NCI-H2081 treated with DMSO at 0.1 percent for 48 hours (cell line): ENCODE measurements at places on chromosomes 6 and 20.

GRCh38 chr6:16136621-16137450 lies 8.0 kb downstream of the MYLIP start:
- no peak for DNase-seq

- DNase-seq = no peak
Measured at GRCh38 chr6:155599561-155599960, 143.9 kb upstream of the NOX3 start.

- no peak for DNase-seq
Measured at GRCh38 chr6:151374036-151374683, 17.2 kb downstream of the ZBTB2 start.

DNA sequence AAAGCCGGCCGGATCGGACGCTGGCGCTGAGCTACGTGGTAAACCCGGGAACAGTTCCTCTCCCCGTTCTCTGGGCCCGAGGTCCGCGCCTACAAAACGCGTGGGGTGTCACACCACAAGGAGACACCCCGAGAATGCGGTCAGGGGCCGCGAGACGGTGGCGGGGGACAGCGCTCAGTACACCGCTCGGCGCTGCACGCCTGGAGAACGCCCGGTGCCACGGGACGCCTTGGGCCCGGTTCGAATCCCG lies 670 bp downstream of the NCOA5 start:
- DNase-seq = no peak

DNA sequence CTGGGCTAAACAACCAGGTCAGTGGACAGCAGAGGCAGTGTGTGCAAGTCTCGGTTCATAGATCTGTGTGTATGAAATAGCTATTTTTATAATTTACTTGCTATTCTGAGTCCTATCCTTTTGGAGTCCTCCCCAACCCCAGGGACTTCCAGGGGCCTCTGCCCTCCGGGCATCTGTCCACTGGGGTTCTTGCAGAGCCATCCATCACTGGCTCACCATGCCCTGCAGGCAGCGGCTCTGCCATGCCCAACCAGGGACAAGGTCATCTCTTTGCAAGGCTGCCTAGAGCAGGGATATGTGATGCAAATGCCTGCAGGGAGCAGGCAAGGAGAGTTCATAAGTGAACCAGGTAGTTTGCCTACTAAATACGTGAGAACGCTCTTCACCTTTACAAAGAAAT lies 10.5 kb upstream of the BEND3 start:
- DNase-seq = no peak

GRCh38 chr6:39309942-39310531 lies 4.2 kb downstream of the KCNK17 start:
- DNase-seq = no peak

- DNase-seq = no peak
Measured at GRCh38 chr6:169454204-169454871, 200.7 kb upstream of the THBS2 start.

DNA sequence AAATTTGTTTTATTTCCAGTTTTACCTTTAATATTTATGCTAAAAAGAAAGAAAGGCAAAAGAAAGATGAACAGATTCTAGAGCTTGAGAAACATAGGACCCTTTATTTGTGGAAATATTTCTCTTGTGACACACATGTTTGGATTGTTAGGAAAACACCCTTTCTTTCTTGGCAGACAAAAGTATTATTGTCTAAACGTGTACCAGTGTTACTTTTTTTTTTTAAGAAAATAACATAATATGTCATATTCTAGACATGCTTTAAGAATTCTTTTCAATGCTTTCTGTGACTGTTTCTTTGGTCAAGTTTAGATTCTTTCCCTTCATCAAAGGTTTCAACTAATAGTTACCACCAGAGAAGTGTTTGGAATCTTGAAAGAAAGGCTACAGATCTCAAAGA lies 183.4 kb upstream of the CNR1 start:
- DNase-seq = no peak

GRCh38 chr6:26493258-26493657 lies 6.8 kb upstream of the BTN1A1 start:
- no peak for DNase-seq

GRCh38 chr6:12802440-12802839 lies 85.9 kb downstream of the PHACTR1 start:
- no peak for DNase-seq

- DNase-seq = no peak
Measured at GRCh38 chr6:113825781-113826180, 31.4 kb upstream of the MARCKS start.

DNA sequence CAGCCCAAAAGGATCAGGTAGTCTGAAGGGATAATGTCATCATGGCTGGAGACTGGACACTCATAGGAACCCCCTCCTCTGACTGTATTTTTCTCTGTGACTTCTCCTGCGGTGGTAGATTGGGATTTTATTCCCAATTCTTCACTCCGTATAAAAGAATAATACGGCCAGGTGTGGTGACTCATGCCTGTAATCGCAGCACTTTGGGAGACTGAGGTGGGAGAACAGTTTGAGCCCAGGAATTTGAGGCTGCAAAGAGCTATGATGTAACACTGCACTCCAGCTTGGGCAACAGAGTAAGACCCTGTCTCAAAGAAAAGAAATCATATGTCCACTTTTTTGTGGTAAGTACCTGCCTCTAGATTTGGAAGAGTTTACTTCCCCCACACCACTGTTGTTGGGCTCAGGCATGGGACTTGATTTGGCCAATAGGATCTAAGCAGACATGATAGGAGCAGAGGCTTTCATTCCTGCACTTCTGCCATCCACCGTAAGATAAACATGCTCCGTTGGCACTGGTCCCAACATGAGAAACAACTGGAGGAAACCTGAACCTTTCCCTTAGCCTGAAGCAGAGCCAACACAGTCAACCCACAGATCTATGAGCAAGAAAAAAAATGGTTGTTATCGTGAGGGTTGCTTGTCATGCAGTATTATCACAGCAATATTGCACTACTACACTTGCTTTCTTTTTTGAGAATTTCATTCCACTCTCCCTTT lies 82.0 kb downstream of the JPH2 start:
- no peak for DNase-seq

- no peak for DNase-seq
Measured at GRCh38 chr6:140230282-140230681, 855.8 kb upstream of the CITED2 start.

GRCh38 chr6:35025232-35026188 lies 115.6 kb downstream of the TCP11 start:
- DNase-seq = no peak

GRCh38 chr6:13358511-13358910 lies 30.2 kb upstream of the TBC1D7 start:
- no peak for DNase-seq

GRCh38 chr6:13012296-13012695 lies 295.7 kb downstream of the PHACTR1 start:
- no peak for DNase-seq

- DNase-seq = no peak
Measured at GRCh38 chr20:8401556-8401955, 269.5 kb downstream of the PLCB1 start.

GRCh38 chr20:57024849-57025248 lies 241.6 kb downstream of the BMP7 start:
- no peak for DNase-seq

GRCh38 chr20:58838174-58838573 lies 12.5 kb downstream of the GNAS-AS1 start:
- DNase-seq = no peak
